Hindlimb muscle (tissue), 1 donor: ENCODE measurements at places on chromosomes 1 and 21. TPM values are rescaled to one million over a fixed set of nuclear protein-coding genes. Genes with fewer than 3 reads are reported as not detected.
A peak's percentile ranks its signal among the peaks of the same experiment; 100 is the strongest.

Gene PTPN22
- 0.26 TPM for polyA plus RNA-seq

GRCh38 chr21:20661745-20662422 lies 336.3 kb upstream of the NCAM2 start:
- DNase-seq, result no peak

DNA sequence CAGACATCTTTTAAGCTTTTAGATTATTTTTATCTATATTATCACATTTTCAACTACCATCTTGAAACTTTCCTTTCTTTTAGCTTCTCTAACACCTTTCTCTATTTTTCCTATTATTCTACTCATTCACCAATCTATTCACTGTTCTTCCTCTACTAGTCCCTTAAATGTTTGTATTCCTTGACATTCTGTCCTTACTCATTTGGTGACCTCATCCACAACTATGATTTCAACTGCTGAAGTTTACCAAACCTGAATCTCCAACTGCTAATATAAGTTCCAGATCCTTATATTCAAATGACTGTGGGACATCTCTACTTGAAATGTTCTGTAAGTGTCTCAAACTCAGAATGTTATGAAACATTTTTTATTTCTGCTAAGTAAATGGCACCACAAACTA lies 49.2 kb downstream of the TUT4 start:
- no peak for DNase-seq

GRCh38 chr21:45921917-45922316 lies 59.7 kb upstream of the COL6A1 start:
- no peak for DNase-seq

GRCh38 chr21:39318091-39318959 lies 4.9 kb upstream of the BRWD1 start:
- no peak for DNase-seq

GRCh38 chr1:154972517-154973343 lies 1.8 kb upstream of the CKS1B start:
- peak; percentile 54 for DNase-seq
